ENCODE measurements at places on chromosomes 3 and 15.

DNA sequence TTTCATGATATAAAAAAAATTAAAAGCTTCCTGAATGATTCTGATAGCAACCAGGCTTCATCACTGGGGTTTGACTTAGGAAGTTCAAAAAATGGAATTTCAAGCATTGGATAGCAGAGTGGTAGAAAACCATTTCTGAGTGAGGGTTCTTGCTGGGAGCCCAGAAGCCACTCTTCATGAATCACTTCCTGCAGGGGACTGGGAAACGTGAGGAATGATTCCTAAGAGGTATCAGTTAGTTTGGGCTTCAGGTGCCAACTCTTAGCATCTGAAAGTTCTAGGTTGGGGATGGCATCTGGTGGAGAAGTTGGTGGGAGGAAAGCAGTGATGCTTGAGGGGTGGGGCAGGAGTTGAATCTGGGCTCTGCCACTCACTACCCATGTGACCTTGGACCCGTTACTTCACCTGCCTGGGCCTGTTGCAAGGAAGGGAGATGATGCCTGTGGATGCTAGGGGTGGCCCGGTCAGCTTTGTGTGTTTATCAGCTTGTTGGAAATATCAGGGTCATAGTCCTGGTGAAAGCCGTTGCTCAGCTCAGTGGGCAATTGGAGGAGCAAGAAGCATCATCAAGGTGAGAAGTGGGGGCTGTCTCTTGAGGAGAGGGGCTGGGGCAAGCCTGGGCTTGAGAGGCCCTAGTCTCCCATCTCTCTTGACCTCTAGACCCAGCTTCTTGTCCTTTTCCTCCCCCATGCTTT, 37.0 kb upstream of the TNFAIP8L3 start:
- DNase-seq, result no peak

- no peak for DNase-seq
Measured at GRCh38 chr15:82995938-82996337, 9.9 kb downstream of the RAMAC start.

DNA sequence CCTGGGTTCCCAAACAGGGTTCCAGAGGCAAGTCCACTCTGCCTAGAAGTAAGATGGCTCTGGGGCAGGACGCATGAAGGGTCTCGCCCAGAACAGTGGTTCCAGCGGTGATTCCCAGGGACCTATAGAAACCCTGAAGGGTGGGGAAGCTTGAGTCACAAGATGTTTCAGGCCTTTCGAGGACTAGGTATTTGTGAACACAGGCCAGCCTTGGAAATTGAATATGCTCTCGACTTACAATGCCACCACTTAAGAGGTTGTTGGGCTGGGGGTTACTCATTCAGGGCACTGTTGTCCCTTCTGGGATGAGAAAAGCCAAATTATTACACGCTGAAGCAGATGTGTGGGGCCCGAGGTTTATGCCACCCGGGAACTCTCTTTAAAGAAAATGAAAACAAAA, 152.0 kb downstream of the TJP1 start:
- DNase-seq, result no peak

GRCh38 chr3:134992586-134992985, 197.5 kb downstream of the EPHB1 start:
- DNase-seq, result no peak

DNA sequence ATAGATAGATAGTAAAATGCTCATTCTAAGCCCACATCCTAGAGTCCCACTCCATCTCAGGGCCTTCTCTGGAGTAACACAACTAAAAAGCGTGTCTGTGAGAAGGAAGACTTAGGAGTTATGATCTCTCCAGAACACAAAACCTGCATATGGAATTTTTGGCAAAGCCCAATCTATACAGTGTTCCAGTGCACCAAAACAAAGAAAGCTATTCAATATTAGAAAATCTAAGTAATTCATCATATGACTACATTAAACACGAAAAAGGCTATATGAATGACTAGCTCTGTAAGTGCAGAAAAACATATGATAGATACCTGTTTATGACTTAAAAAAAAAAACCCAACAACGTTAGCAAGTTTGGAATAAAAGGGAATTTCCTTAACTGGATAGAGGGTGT, 27.7 kb downstream of the MTMR10 start:
- no peak for DNase-seq

- DNase-seq, result no peak
Measured at GRCh38 chr3:111667170-111667569, 72.0 kb upstream of the ZBED2 start.

DNA sequence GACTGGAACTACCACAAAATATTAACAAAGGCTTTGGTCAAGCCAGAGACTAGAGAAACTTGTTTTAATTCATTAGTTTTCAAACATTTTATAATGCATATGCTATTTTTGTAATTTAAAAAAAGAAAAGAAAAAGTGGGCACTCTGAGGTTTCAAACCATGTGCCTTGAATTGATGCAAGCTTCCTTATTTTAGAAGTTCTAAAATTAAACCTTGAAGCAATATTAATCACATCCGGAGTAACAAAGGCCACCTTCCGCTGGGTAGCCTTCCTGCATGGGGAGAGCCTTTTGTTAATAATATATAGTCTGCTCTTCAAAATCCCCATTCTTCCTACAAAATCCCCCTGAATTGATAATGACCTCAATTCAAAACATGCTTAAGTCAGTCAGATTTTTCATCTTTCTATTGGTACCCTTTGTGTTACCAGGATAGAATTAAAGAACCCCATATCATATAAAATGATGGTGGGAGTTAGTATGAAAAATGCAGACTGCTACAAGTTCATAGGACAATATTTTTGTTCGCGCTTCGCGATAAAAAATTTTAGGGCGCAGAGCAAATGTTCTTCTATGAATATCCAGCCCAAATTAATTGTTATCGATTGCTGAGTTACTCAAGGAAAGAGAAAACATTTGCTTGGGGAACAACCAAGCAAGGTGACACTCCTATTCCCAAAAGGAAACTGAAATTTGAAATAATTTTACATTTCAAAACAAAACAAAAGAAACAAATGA, 30.6 kb downstream of the LDHAL6B start:
- no peak for DNase-seq

GRCh38 chr15:89587955-89588354, 12.7 kb downstream of the TICRR start:
- DNase-seq, result no peak

DNA sequence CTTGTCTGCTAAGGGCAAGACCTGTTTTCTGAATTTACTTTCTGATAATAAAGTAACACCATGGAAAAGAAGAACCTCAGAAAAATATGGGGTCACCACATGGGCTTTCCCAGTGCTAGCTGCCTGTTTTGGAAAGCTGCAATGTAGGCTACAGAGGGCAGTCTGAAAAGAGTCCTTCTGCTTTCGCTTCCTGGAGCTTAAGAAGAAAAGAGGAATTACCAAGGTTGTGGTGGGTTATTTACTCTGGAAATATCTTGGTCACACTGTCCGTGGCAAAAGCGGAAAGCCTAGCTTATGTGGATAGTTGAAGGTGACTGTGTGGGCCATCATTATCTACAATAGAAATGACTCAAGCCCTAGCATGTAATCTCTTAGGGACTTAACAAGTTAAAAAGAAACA, 31.7 kb upstream of the IP6K2 start:
- DNase-seq, result no peak

DNA sequence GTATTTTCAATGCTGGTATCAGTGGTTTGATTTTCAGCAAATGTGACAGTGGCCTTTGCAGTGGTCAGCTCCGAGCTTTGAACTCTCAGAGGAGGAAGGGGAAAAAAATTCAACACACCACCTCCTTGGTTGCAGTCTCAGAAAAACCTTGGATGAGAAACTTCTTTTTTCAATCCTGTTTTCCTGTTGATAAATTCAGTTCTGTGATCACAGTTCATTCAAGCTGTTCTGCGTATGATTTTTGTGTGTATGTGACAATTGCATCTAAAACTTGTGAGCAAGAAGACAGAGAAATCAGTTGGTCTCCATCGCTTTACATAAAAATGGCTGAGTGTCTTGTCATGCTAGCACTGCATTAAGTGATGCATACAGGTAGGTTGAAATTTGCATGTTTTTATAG, 19.2 kb downstream of the ZBTB38 start:
- no peak for DNase-seq

DNA sequence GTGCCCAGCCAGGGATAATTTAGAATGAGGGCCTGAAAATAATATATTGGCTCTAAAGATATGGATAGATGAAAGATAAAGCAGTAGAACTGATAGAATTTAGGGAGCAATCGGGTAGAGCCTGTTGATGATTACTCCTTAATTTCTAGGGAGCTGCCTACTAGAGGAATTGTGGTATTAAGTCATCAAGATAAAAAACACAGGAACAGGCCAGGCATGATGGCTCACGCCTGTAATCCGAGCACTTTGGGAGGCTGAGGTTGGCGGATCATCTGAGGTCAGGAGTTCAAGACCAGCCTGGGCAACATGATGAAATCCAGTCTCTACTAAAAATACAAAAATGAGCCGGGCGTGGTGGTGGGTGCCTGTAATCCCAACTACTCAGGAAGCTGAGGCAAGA, 130.4 kb downstream of the PCCB start:
- no peak for DNase-seq

All from iPS DF 19.7 (cell line).